GOT3 (cell line): ENCODE measurements at places on chromosomes 4 and X.

DNA sequence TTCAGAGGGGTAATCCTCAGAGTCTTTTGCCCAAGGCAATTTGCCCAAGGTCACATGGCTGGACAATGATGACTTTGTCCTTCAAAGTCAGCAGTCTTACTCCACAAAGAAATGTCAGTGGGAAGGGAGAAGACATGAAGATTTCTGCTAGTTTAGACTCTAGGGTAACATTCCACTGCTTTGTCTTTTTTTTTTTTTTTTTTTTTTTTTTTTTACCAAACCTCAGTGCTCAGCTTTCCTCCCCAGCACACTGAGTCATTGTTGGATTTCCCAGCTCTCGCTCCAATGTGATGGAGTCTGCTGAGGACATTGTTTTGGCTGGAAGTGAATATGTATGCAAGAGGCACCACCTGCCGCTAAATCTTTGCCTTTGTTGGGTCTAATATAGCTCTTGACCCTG is 7.2 kb upstream of the C1QTNF7 start:
- DNase-seq = no peak

GRCh38 chrX:153450114-153450948 is 4.5 kb upstream of the TREX2 start:
- DNase-seq = no peak

DNA sequence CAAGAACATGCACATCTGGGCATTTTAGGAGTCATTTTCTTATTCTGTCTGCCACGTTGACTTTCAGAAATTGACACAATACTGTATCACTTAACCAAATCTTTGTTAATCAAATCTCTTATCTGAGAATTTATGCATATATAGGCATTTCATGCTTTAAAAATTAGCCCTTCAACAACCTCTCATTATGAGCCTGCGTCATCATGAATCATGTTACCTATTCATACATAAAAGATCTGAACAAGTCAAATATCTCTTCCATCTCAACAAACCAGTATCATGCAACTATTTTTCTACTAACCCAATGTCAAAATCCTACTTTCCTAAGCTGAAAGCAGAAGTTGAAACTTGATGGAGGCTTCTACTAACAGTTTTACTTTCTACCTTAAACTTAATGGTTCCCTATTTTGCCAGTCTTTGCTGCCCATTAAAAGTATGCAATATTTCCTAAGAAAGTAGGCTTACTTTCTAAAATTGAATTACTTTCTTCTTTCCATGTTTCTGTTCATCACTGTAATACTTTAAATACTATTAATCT is 1.8 kb downstream of the ADAM29 start:
- no peak for DNase-seq

DNA sequence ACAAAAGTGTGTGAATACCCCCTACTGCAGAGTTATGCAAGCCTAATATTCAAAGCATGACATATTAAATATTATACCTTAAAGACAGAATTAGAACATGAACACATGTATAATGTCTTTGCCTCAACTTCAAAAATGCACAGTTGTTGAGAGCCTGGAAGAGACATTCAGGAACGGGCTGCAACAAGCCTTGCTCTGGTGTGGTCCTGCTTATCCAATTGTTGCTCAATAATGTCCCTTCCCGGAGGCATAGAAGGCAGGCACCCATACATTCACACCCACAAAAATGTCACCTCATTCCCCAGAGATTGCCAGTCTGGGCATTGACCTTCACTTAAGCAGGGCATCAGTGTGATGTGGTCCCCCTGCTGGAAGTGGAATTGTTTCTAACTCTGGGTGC is 238.8 kb downstream of the CBR4 start:
- no peak for DNase-seq

- DNase-seq = no peak
These were observed 136.6 kb upstream of the OTUD4 start for GRCh38 chr4:145316897-145317574.

DNA sequence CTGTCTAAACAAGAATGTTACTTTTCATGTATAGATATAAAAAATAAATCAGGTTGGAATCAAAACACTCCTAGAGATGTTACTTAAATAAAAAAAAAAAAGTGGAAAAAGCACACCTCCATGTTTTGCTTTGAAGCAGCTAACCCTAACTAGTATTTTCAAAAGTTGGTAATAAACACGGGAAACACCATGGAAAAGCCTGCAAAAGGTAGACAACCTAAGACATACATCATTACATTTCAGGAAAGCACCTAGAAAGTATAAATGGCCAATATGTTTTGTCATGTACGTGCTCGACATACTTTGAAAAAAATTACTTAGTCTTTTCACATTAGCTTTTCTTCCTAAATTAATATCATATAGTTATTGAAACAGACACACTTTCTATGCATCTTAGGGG is 130.1 kb upstream of the SH3RF1 start:
- DNase-seq = no peak

DNA sequence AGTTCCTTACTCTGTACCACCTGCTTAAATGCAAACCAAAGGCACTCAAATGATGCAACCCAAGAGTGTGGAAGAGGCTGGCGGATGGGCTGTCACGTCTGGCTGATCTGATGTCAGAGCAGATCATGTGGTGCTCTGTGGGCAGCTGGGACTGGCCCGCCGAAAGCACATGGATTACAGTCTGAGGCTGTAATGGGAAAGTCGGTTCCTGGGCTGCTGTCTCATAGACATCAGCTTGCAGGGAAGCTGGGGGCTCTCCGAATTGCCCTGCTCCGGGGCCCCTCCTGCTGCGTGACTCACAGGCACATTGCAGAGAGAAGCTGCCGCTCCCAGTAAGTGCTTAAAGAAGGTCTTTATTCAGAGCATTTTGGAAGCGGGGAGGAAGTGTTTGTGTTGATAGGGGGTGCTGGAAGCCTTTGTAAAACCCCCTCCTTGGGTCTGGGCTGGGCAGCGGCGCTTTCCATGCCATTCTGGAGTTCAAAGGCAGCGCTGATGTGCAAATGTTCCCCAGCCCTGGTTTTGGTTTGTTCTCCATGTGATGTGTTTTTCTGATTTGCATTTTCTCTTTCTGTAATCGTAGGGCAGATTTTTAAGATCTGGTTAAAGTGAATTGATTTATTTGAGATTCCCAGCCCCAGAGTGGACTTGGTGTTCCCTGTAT is 181.1 kb downstream of the LARP7 start:
- peak; percentile 7 for DNase-seq

- no peak for DNase-seq
These were observed 29.2 kb downstream of the NSG1 start for GRCh38 chr4:4415806-4416805.

GRCh38 chr4:140719686-140720085 is 36.5 kb downstream of the TBC1D9 start:
- DNase-seq = no peak

DNA sequence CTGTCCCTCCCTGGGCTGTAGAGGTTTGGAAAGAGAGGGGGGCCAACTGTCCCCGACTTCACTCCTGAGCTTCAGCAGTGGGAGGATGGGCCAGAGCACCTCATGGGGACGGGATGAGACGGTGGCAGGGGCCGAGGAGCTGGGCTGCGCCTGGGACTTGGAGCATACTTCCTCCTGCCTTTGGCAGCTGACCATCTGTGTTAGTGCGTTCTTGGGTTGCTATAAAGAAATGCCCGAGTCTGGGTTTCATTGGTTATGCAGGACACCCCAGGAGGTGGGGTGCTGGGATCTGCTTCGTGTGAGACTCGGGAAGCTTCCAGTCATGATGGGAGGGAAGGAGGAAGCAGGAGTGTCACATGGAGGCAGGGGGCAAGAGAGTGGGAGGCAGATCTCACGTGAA is 7.4 kb downstream of the PSAPL1 start:
- no peak for DNase-seq

DNA sequence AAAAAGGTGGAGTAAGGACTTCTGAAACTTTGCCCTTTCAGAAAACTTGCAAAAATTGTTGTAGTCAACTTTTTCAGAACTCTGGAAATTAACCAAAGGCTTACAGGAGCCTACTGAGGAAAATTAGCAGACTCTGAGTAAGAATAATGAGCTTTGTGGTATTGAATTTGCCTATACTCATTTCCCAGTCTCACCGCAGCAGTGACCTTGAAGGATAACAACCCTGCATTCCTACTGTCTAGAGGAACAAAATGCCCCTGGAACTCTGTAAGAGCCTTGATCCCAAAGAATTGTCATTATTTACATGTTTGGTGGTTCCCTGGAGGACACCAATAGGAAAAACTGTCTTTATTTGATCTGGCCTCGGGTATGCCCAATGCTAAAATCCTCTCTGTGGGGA is 57.9 kb downstream of the MND1 start:
- DNase-seq = no peak

DNA sequence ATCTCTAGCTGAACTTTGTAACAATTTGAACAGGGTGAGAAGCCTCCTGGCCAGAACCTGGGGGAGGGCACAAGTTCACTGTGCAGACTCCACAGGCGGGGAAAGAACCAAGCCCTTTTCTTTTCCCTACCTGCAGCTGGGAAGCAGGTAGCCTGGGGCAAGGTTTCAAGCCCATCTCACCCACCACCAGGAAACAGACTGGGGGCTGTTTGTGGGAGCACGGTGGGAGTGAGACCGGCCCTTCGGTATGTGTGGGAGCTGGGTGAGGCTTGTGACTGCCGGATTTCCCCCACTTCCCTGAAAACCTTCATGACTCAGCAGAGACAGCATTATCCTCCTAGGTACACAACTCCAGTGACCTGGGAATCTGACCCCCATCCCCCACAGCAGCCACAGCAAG is 211.7 kb downstream of the ZNF674 start:
- no peak for DNase-seq

DNA sequence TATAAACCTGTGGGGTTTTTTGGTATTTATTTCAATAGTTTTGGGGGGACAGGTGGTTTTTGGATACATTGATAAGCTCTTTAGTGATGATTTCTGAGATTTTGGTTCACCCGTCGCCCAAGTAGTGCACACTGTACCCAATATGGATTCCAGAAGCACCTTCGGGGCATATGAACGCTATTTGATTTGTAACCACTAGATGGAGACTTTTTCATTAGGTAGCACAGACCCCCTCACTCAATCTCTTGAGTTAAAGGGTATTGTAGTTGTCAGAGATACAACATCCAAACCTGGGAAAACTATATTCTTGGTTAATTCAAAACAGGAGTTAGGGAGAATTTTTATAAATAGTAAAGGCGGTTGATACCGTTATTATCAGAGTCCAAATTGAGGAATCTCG is 79.8 kb downstream of the SPANXN3 start:
- no peak for DNase-seq

- no peak for DNase-seq
These were observed 902 bp upstream of the LARP1B start for GRCh38 chr4:128060121-128060698.

DNA sequence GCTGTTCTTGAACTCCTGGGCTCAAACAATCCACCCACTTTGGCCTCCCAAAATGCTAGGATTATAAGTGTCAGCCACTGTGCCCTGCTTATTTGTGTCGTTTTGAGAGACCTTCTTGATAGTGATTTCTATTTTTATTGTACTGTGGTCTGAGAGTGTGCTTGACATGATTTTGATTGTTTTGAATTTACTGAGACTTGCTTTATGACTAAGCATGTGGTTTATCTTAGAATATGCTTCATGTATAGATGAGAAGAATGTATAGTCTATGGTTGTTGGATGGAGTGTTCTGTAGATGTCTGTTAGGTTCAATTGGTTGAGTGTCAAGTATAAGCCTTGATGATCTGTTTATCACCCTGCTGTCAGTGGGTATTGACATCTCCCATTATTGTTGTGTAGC is 789.3 kb downstream of the IL1RAPL1 start:
- DNase-seq = no peak

GRCh38 chr4:122710434-122711308 is 21.8 kb upstream of the BBS12 start:
- no peak for DNase-seq
